ENCODE measurements at places on chromosomes 13 and 19.

DNA sequence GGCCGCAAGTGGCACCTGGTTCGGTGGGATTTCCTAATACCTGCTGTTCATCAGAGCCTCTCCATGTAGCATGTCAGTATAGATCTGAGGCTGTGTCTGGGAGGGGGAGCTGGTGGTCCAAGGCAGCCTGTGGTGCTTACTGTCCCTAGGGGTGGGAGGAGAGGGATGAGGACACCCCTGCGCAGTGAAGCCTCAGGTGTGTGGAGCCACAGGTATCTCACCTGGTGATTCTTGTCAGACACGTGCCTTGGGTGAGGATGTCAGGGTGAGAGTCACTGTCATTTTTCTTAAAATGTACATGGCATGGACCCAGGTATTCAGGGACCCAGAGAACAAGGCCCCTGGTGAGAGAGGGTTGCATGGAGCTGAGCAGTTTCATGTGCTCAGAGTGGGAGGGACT is 11.7 kb downstream of the CEACAM4 start:
- no peak for DNase-seq

- DNase-seq, result no peak
Observed at GRCh38 chr19:33471111-33471996, 50.2 kb downstream of the PEPD start.

DNA sequence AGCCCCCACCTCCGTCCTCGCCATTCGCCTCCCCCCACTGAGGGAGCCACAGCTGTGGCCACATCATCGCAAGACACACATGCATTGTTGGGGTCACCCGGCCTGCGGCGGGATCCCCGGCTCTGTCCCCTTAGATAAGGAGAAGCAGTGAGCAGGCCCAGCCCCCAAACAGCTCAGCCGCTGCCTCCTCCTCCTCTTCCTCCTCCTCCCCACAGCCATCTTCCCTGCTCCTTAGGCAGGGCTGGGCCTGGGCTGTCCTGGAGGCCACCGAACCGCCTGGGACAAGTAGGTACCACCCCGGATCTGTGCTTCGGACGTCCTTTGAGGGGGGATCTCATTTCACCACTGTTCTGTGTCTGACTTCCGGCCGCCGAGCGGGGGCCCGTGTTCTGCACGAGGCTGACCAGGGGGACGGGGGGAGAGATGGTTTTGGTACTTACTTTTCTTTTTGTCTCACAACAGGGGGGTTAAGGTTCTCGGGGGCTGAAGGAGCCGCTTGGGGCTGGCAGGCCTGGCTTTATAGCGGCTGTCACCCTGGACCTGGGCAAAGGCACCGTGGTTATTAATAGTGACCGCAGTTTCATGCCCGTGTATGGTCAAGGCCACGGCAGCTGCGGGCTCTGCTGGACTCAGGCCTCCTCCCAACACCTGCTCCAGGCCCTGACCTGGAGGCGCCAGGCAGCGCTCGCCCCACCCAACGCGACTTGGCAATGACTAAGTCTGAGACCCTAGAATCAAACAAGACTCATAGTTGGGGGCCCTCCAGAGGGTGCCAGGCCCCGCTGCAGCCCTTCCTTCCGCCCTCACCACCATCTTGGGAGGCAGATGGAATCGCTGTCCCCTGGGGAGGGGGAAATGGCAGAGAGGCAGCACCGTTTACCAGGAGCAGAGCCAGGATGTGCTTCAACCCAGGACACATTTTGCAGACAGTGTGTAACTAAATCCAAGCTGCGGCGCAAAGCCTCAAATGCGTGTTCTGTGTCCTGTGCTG is 18.3 kb downstream of the NMRK2 start:
- DNase-seq, result no peak

GRCh38 chr19:8585894-8586750 is 8.9 kb upstream of the MYO1F start:
- no peak for DNase-seq

GRCh38 chr19:53877361-53877766 is 4.6 kb upstream of the PRKCG start:
- no peak for DNase-seq

DNA sequence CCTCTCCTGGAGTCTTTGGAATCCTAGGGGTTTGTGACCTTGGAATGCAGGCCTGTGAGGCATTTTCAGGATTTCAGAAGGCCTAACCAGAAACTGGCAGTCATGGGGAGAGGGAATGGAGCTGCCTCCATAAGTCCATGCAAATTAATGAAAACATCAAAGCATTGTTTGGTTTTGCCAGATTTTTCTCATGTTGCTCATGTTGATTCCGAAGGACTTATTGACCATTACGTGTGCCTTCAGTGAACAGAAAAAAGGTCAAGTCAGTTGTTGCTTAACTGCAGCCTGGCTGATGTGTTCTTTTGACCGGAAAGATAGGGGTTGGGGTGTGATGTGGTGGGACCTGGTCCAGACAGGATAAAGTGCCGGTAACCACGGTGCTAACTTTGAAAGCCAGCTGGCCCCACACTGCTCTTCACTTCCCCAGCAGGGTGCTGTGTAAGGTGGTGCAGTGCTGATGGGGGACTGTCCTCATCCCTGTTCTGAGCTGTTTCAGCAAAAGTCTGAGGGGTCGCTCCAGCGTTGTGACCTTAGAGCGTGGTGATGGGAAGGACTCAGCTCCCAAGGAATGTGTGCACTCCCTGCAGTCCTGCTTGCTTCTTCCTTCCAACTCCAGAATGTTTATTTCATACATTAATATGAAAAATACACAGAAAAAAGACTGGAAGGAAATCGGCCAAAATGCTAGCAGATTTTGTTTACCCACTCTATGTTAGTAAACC is 3.5 kb downstream of the RNF113B start:
- no peak for DNase-seq

- no peak for DNase-seq
Observed at GRCh38 chr13:38804061-38804460, 117.2 kb downstream of the FREM2 start.

- no peak for DNase-seq
Observed at GRCh38 chr19:2270157-2270422, 11.9 kb downstream of the PEAK3 start.

DNA sequence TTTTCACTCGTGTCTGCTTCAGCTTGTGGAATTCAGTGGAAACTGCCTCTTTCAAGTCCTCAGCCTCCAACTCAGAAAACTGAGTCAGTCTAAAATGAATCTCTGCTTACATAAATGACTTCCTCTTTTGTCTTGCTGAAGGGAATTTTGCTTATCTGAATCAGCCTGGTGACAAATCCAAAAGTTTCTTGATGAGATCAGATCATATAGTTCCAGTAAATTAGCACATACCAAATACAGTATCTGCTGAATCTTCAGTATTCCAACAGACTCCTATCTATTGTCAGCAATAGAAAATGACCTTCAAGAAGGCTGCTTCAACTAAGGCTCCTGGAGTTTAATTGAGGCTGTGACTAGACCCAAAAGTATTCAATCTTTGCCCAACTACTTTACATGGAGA is 290.0 kb downstream of the MZT1 start:
- DNase-seq, result peak; percentile 80

- no peak for DNase-seq
Observed at GRCh38 chr13:22644941-22645340, 535.8 kb upstream of the SGCG start.

GRCh38 chr13:67966065-67966464 is 735.9 kb upstream of the PCDH9 start:
- DNase-seq, result no peak

DNA sequence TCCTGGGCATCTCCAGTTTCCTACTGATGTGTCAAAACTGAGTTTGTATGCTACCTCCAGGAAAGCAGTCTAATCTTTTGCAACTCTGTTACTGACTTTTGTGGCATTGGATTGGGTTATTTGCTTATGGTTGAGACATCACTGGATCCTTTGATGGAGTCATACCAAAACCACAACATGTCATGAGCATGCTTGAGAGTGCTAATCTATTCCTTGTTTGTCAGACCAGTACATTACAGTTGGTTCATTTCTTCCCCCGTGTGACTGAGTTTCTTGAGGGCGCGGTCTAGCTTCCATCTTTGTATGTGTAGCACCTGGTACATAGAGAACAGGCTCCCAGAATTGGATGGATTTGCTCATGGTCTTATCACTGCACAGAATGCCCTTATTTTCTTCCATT is 43.2 kb downstream of the SUGT1 start:
- DNase-seq, result peak; percentile 11

- DNase-seq, result no peak
Observed at GRCh38 chr13:34011552-34012085, 193.7 kb downstream of the RFC3 start.

DNA sequence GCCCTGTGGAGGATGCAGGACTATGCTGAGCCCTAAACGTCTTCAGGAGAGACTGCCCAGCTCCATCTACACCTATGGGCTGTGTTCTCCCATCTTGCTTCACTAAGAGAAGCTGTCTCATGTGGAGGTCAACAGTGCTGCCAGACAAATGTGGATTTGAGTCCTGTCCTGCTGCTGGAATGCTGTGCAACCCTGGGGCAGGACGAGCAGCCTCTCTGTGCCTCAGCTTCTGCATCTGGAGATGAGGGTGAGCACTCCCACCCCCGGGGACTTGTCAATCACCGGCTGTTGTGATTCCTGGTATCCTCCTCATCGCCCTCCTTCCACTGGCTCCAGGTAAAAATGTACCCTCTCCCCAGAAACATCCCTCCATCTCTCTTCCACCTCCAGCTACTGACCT is 16.3 kb downstream of the EPS15L1 start:
- no peak for DNase-seq

DNA sequence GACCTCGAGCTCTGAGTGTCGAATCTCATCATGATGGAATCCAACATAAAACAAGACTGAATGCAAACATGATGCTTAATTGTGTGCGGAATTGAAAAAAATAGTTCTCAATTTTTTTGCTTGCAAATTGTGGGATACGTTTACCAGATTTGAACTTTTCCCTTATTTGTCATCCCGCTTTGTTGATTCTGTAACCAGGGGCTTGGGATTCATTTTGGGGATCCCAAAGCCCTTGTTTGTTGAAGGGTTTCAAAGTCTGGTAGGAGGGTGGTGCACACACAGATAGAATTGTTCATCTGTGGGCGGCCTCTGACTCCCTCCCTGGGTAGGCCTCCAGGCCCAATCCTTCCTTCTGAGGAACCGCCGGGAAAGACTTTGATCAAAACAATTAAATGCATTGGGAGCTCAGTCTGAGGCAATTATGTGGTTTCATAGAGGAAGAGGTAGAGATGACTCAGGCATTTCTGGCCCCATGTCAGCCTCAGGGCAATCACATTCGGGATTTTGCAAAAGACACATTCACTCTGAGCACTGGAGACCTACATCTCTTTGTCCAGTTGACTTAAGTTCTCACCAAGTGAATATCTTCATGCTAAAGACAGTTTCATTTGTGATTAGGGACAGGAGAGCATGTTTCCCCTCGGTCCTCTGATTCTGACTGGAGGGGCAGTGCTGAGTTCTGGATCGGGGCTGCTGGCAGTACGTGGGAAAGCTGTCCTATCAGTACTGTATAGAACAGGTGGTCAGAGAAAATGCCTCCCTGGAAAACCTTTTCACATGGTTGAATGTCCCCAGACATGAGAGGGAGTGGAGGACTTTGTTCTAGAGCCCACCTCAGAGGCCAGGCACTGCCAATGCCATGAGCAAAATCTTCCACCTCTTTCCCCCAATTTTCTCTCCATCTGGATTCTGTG is 27.8 kb upstream of the IGFL4 start:
- DNase-seq, result peak; percentile 68

- DNase-seq, result no peak
Observed at GRCh38 chr19:18484992-18485391, 36.9 kb downstream of the ELL start.

DNA sequence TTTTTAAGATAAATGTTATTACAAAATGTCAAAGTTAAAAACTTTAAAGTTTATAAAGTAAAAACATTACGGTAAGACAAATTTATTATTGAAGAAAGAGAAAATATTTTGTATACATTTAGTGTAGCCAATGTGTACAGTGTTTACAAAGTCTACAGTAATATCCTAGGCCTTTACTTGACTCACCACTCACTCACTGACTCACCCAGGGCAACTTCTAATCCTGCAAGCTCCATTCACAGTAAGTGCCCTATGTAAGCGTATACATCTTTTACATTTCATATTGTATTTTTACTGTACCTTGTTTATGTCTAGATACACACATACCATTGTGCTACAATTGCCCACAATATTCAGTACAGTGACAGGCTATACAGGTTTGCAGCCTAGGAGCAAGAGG is 448.2 kb downstream of the KCTD12 start:
- DNase-seq, result peak; percentile 46

- DNase-seq, result no peak
Observed at GRCh38 chr19:1469255-1470054, 9.6 kb downstream of the C19orf25 start.

DNA sequence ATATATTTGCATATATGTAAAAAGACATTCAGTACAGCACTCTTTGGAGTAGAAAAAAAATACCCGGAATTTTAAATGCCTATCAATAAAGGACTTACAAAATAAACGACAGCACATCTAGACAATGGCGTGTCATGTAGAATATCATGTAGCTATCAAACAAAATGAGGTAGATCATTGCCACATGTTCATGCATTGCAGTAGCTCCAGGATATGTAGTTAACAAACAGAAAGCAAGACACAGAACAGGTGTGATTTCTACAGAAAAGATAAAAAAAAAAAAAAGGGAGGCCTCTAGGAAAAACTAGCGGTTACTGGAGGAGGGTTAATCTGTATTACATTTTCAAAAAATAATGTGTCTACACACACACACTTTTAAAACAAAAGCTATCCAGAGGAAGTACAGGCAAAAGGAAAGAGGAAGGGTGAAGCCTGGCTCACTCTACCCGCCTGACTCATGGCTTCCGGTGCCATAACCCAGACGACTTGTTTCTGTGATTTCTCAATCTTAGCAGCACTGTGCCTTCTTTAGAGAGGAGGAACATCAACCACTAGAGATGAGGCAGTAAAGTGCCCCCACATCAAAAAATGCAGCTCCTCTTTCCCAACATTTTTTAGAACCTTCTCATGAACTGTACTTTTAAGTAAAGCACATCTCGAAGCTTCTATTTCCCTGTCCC is 6.9 kb downstream of the KCTD12 start:
- peak; percentile 68 for DNase-seq

DNA sequence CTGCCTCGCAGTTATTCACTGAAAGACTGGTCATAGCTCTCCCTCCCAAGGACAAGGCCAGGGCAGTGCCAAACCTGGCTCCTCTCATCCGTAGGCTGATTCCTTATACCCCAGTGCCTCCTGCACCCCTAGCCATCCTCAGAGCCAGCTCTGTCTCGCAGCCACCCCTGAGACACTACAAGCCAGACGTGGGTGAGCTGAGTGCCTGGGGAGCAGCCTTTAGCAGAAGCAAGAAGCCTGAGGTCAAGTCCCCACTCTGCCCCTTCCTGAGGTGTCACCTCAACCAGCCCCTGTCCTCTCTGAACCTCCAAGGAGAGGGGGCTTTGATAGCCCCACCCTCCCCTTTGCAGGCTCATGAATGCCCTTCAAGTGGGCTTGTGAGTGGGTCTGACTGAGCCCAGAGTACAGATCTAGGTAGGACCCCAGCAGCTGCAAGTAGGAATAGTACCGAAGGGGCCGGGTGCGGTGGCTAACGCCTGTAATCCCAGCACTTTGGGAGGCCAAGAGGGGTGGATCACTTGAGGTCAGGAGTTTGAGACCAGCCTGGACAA is 14.8 kb upstream of the AKAP8L start:
- DNase-seq, result no peak

- DNase-seq, result no peak
Observed at GRCh38 chr19:50713556-50714236, 5.9 kb downstream of the SHANK1 start.

Measured in RKO (cell line).